ENCODE measurements at places on chromosomes 16 and 17. TPM values are rescaled to one million over a fixed set of nuclear protein-coding genes. Genes with fewer than 3 reads are reported as not detected.

The CXCL16 gene
- polyA plus RNA-seq, result 7.6 TPM

DNA sequence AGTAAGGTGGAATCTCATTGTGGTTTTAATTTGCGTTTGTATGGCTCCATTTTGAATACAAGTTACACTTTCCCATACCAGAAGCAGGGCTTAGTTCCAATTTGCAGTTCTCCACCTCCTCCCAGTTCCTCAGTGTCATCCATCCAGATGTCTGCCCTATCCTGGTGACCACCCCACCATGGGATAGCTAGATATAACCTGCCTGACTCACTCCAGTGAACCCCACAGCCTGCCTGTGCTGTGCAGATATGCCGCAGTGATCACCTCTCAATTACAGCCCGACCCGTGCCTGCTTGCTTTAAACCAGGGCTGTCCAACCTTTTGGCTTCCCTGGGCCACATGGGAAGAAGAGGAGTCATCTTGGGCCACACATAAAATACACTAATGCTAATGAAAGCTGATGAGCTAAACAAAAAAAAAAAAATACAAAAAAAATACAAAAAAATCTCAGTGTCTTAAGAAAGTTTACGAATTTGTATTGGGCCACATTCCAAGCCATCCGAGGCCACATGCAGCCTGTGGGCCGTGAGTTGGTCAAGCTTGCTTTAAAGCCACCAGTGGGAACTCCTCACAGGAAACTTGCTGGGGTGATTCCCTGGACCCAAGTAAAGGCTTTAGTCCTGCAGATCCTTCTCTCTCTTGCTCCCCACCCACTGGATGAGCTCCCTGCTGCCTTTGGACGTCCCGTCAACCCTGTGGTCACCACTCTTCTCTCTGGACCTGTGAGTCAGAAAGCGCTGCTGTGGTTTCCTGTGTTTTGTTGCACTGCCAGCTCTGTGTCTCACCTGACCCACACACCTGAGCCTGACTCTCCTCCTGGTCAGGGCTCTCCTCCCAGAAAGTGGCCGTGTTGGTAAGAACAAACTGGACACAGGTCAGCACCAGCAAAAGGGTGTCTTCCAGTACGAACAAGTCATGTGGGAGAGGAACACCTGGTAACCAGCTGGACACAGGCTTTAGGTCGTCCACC is 83.0 kb downstream of the EMP2 start:
- H3K27me3 ChIP-seq, result no peaks in the 10 kb centered on the region
- no peak for DNase-seq
- no peak overlapping the region for H3K27ac ChIP-seq
- H3K36me3 ChIP-seq, result no peaks in the 10 kb centered on the region
- no peaks in the 10 kb centered on the region for H3K4me1 ChIP-seq

DNA sequence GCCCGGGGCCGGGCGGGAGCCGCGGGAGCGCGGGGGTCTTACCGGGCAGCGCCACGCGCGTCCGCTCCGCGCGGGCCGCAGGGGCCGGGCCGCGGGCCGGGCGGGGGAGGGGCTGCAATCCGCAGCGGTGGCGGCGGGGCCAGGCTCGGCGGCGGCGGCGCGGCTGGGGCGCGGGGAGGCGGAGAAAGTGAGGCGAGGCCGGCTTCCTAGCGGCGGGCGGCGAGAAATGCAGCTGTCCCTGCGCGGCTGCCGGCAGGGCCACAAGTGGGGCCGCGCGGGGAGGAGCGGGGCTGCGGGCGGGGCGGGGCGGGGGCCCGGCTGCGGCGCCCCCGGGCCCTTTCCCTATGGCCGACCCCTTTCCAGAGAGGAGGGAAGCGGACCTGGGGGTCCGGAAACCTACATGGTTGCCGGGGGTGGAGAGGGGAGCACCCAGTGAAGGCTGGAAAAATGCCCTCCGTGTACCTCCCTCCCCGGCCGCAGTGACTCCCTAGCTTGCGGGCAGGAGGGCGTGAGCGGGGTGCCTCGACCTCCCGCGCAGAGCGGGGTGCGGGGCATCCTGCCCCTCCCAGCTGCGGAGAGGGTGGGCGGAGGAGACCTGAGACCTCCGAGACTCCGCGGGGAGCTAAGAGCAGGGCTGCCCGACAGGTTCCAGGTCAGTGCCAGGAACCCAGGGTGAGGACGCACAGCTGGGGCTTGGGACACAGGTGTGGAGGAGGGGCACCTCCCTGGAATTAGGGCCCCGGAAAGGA is at the start of gene CUEDC1:
CUEDC1 (minus strand) TSS at position 230 of the 749 bp plus-strand sequence. CDS start 69,848 bp downstream, outside the sequence.
- peak within 1 kb of the TSS; percentile 70 for H3K4me3 ChIP-seq
- peak; percentile 85 for DNase-seq
- H3K27me3 ChIP-seq, result no peaks in the 10 kb centered on the region
- peak within 1 kb of the TSS; percentile 72 for H3K27ac ChIP-seq
- no peaks in the 10 kb centered on the region for H3K36me3 ChIP-seq

- no peaks in the 10 kb centered on the region for H3K4me1 ChIP-seq
- DNase-seq, result no peak
- no peak overlapping the region for H3K27ac ChIP-seq
- H3K4me3 ChIP-seq, result no peak overlapping the region
- H3K27me3 ChIP-seq, result no peaks in the 10 kb centered on the region
These were observed 236.0 kb upstream of the ELAC2 start for GRCh38 chr17:13253733-13254410.

DNA sequence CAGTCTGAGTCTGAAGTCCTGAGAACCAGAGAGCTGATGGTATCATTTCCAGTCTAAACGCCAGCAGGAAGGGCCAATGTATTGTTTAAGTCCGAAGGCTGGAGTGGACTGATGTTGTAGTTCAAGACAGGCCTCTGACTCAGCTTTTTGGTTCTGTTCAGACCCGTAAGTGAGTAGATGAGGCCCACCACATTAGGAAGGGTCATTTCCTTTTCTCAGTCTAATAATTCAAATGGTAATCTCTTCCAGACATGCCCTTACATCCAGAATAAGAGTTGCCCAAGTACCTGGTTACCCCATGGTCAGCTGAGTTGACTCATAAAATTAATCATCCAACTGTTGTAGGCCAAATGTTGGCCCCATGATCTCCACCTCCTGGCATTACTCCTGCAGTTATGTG is 442.6 kb upstream of the HSBP1 start:
- no peaks in the 10 kb centered on the region for H3K27me3 ChIP-seq
- DNase-seq, result no peak
- H3K4me1 ChIP-seq, result no peaks in the 10 kb centered on the region
- no peaks in the 10 kb centered on the region for H3K36me3 ChIP-seq

- H3K27me3 ChIP-seq, result no peaks in the 10 kb centered on the region
- DNase-seq, result no peak
- no peak overlapping the region for H3K4me3 ChIP-seq
These were observed 17.1 kb downstream of the USP36 start for GRCh38 chr17:78823282-78824046.

The SLC38A8 gene
- polyA plus RNA-seq, result not detected

The KCNJ12 gene
- polyA plus RNA-seq, result 0.25 TPM

DNA sequence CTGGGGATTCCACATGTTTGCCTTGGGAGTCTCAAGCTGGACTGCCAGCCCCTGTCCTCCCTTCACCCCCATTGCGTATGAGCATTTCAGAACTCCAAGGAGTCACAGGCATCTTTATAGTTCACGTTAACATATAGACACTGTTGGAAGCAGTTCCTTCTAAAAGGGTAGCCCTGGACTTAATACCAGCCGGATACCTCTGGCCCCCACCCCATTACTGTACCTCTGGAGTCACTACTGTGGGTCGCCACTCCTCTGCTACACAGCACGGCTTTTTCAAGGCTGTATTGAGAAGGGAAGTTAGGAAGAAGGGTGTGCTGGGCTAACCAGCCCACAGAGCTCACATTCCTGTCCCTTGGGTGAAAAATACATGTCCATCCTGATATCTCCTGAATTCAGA is 28.9 kb downstream of the CDRT15 start:
- H3K4me3 ChIP-seq, result no peak overlapping the region
- H3K4me1 ChIP-seq, result no peaks in the 10 kb centered on the region
- no peaks in the 10 kb centered on the region for H3K36me3 ChIP-seq
- H3K27me3 ChIP-seq, result no peaks in the 10 kb centered on the region
- no peak overlapping the region for H3K27ac ChIP-seq

- H3K4me1 ChIP-seq, result no peaks in the 10 kb centered on the region
- H3K4me3 ChIP-seq, result no peak overlapping the region
- H3K27me3 ChIP-seq, result no peaks in the 10 kb centered on the region
These were observed 26.1 kb upstream of the CYTH1 start for GRCh38 chr17:78808163-78808562.

DNA sequence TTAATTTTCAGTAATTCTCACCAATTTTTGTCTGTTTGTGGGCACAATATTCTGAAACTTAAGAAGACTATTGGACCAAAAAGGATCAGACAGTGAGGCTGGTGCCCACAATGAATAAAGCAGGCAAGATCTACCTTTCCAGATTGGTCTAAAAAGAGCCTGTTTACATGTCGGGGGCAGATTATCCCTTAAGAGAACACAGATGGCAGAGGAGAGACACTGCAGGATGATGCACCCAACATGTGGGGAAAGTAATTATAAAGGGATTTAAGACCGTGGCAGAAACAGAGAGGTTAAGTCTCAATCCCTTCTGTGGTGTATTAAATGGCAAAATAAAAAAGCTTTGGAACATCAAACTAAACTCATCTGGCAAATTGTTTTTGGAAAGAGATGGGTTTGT is 331.8 kb upstream of the CDH11 start:
- H3K4me3 ChIP-seq, result no peak overlapping the region
- H3K36me3 ChIP-seq, result no peaks in the 10 kb centered on the region

DNA sequence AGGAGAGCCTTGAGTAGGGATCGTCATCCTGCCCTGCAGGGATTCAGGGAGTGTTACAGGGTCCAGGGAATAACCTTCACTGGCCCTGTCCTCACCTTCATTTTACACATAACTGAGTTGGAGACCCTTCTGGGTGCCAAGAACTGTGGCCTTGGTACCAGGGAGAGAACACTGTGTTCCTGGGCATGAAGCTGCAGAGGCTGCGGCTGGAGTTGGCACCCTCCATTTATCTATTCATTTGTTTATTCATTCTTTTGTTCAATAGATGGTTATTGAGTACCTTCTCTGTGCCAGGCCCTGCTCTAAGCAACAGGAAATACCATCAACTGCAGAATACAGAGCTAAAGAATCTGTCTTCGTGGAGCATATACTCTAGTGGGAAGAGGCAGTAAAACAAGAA is 6.7 kb downstream of the ABCC3 start:
- no peak overlapping the region for H3K4me3 ChIP-seq
- no peak for DNase-seq
- H3K36me3 ChIP-seq, result no peaks in the 10 kb centered on the region
- H3K27me3 ChIP-seq, result no peaks in the 10 kb centered on the region
- peaks cover 17% of the 10 kb centered on the region for H3K4me1 ChIP-seq

The RNF43 gene
- polyA plus RNA-seq, result 0.21 TPM

The PROCA1 gene
- polyA plus RNA-seq, result 2.7 TPM

- H3K4me1 ChIP-seq, result peaks cover 12% of the 10 kb centered on the region
- no peaks in the 10 kb centered on the region for H3K27me3 ChIP-seq
- DNase-seq, result no peak
- no peaks in the 10 kb centered on the region for H3K36me3 ChIP-seq
- no peak overlapping the region for H3K4me3 ChIP-seq
- H3K27ac ChIP-seq, result no peak overlapping the region
These were observed 18.5 kb upstream of the CDH15 start for GRCh38 chr16:89152831-89153700.

DNA sequence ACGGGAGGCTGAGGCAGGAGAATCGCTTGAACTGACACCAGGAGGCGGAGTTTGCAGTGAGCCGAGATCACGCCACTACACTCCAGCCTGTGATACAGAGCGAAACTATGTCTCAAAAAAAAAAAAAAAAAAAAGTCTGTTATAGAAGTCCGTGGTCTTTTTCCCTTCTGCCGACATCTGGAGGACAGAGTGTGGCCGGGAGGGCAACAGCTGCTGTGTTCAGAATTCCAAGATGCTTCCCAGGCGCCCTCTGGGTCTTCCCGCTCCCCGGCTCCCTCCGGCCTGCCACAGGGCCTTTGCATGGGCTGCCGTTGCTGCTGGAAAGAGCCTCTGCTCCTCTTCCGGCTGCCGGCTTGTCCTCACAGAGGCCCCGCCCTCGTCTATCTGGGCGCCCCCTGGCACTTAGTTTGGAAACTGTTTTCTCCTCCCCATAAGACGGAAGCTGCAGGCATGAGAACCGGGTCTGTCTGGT is 2.4 kb upstream of the CACNA1H start:
- peaks cover 15% of the 10 kb centered on the region for H3K4me1 ChIP-seq
- no peaks in the 10 kb centered on the region for H3K27me3 ChIP-seq
- no peaks in the 10 kb centered on the region for H3K36me3 ChIP-seq
- H3K27ac ChIP-seq, result peak overlapping the region; percentile 92
- DNase-seq, result peak; percentile 64

The PRSS21 gene
- 0.53 TPM for polyA plus RNA-seq

The CRYBA1 gene
- polyA plus RNA-seq, result not detected

DNA sequence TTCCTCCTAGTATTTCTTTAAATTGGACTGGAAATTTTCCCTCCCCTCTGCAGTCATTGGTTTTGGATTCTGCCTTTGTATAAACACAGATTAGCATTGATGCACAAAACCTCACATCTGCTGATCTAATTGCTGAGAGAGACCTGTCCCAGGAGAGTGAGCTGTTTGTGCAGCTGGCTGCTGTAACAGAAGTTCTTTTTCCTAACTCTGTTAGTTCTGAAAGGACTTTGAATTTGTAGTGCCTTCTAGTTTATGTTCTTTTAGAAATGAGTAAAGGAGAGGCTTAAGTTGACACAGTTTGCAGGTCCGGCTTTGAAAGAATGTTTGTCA is 45.2 kb upstream of the KPNB1 start:
- no peaks in the 10 kb centered on the region for H3K27me3 ChIP-seq
- H3K4me3 ChIP-seq, result no peak overlapping the region
- no peak for DNase-seq
- no peak overlapping the region for H3K27ac ChIP-seq

DNA sequence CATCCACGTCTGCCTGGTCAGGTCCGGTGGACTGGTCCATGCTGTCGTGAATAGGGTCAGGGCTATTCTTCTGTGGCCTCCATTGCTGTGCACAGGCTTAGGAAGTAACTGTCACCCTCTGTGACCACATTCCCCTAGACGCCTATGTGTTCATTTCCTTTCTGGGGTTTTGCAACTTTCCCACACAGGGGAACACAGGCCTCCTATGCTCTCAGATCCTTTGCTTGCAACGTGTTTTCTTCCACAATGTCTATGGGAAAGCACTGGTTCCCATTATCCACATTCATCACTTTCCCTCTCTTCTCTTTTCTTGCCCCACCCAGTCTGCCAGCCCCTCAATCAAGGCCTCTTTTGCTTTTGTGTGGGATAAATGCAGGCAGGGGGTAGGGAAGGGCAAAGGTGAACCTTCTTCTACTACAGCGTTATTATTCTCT is 43.2 kb upstream of the DNAJA2 start:
- no peak overlapping the region for H3K4me3 ChIP-seq
- H3K27me3 ChIP-seq, result no peaks in the 10 kb centered on the region
- H3K27ac ChIP-seq, result no peak overlapping the region
- no peaks in the 10 kb centered on the region for H3K4me1 ChIP-seq

The ENPP7 gene
- polyA plus RNA-seq, result not detected

The ZP2 gene
- 1.1 TPM for polyA plus RNA-seq
